GM23248 (cell line): ENCODE measurements at places on chromosomes 2 and 18. TPM values are rescaled to one million over a fixed set of nuclear protein-coding genes. Genes with fewer than 3 reads are reported as not detected.

- DNase-seq, result no peak
These were observed 148.8 kb upstream of the ZNF236 start for GRCh38 chr18:76673281-76674185.

DNA sequence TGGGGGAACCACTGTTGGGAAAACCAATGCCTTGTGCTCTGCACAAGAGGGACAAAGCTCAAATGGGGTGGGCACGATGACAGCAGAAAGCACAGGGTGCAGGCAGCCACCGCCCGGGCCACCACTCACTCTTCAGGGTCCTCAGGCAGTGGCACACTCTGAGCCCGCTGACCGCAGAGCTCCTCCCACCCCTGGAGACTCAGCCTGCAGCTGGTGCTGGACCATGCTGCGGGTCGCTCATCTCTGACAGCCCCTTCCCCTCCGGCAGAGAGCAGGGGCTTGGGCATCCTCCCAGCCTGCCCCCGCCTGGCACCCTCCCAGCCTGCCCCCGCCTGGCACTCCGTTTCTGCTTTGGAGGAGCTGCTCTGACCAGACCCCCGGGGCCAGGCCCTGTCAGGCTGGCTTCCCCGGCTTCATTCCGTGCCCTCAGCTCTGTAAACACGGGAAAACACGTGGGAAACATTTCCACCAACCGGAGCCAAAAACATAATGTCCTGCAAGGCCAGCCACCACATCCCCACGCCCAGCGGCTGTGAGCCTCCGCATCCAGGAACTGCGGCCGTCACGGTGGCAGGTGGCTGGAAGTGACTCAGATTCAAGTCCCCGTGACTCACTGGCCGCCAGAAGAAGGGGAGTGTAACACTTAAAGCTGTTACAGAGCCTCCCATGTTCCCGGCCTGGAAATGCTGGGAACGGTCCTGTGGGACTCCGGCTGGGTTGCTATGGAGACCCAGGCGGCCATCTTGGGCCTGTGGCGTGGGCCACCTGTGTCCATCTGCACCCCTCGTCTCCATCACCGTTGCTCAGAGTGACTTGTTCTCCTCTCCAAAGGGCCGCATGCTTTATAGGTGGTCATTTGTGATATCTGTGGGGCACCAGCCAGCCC is 6.8 kb upstream of the SNED1 start:
- peak; percentile 98 for DNase-seq

DNA sequence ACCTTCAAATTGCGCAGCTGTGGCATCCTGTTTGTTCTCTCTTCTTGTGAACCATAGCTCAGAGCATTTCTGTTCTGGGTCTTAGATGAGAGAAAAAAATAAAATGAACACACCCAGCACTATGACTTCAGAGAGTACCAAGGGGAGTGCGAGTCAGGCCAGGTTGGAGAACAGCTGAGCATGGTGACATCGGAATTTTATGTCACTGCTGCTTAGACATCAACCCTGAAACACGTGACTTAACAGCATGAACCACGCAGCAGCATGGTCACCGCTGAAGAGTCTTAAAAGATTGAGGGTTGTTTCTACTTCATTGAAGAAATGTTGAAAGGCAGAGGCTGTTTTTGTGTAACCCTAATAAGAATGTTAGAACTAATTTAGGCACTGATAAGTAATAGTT is 288.8 kb upstream of the SOX11 start:
- no peak for DNase-seq

The PROKR1 gene
- 0.11 TPM in 1 of 2 replicates, not detected in the other for total RNA-seq

The KCNJ13 gene
- total RNA-seq, result not detected in 2 replicates

The PKDCC gene
- total RNA-seq, result 9.9 and 12.8 TPM in 2 replicates
